ENCODE measurements at places on chromosomes 6 and 20.

DNA sequence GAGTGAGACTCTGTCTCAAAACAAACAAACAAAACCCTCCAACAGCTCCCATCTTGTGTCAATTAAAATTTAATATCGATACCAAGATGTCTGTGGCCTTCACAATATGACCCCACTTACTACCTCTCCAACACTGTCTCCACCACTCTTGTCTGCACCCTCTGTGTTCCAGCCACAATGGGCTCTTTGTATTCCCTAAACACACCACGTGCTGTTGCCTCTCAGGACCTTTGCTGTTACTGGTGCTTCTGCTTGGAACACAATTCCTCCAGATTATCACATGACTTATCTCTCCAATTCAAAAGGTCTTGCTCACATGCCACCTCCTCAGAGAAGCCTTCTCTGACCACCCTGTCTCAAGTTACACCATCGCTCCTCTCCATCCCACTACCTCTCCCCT, 6.0 kb upstream of the HCK start:
- DNase-seq: no peak

DNA sequence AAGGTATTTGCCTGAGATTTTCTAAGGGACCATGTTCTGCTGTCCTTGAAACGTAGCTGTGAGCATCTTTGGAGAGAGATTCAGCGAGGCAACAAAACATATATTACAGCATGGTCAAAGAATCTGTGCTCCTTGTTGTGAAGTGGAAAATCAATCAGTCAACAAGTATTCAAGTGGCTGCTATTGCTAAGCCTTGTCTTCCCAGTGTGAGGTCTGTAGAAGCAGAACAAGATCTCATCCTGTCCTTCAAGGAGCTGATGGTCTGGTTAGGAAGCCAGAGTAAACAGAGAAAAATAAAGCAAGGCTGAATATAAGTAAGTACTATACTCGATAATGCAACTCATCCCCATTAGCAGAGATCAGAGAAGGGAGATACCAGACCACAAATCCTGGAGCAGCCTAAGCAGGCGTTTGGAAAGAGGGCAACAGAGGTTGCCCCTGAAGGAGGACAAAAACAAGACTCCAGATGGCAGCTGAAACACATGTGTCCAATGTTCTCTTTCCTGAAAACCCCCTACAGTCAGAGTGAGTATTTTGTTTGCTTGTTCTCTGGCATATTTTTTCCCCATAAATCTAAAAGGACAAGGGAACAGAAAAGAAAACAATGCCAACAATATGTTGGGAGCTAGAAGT, 392.0 kb downstream of the SYNE1 start:
- DNase-seq: no peak

DNA sequence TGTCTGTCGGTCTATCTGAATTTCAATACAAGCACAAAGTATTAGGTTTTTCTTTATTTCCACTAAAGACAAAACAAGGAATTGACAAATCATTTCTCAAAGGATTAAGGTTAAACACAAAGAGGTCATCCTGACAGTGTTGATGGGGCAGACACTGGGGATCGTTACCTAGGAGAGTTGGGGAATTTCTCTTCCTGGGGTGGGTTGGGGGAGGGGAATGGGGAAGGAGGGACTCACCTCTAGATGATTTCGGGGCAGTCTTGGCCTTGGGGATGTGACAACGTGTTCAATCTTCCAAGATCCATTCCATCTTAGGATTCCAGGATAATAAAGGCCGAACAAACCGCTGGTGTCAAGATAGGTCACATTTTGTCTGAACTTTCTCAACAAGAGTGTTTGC, 35.4 kb upstream of the FOXA2 start:
- DNase-seq: no peak

DNA sequence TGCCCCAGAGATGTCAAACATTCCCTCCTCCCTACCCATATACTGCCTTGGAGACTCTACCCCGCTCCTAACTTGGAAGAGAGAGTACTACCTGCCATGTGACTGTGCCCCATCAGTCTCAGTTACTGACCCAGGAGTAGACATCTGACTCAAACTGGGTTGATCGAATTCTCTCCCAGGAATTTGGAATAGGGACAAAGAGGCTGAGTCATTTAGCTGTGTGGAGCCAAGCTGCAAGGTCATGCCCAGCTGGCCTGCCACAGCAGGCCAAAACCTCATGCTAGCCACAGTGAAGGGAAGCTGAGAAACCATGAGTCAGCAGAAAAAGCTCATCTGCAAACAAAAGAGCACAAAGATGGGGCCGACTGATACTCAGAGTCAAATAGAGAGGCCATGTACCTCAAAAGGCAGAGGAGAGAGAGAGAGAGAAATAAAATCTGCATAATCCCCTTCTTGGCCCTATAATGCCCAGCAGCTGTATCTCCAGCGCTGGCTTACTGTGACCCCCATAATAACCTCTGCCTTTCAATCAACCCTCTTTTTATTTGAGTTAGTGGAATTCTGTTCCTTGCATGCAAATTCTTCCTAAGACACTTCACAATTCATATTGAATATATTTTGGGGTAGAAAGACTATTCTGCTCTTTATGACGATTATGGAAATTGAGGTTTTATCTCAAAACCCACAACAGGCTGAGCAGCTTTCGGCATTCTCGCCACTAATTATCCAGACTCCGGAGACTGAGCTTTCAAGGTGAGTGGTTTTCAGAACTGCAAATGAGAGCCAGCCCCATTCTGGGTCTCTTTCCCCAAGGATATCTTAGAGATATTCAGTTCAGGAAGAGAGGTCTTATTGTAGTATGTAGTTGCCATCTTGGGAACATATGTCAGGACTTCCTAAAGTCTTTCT, 21.4 kb upstream of the AKIRIN2 start:
- peak; percentile 74 for DNase-seq

DNA sequence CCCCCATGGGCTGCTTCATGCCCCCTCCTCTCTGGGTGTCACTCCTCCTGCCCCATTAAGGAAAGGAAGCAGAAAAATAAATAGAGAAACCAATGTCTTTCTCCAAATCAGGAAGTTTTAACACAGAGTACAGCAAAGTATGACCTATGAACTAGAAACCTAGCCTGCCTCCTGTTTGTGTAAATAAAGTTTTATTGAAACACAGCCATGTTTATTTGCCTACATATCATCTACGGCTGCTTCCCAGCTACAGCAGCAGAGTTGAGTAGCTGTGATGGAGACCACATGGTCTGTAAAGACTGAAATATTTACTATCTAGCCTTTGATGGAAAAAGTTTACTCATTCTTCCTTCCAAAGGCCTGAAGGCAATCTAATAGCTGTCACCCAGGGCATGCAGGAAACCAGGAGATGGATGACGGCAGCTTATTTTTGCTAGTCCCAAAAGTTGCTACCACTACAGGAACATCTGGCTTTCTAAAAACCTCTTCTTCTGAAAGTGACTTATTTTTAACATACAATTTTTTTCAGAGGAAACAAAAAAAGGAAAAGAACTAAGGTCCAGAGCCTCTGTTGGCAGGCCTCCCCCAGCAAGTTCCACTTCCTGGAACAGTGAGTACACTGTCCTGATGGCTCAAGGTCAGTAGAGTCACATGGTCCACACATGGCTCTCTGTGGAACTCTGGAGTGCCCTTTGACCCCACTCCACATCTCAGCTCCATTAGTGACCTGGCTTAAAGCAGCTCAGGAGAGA, 287.8 kb downstream of the PTPRT start:
- no peak for DNase-seq

DNA sequence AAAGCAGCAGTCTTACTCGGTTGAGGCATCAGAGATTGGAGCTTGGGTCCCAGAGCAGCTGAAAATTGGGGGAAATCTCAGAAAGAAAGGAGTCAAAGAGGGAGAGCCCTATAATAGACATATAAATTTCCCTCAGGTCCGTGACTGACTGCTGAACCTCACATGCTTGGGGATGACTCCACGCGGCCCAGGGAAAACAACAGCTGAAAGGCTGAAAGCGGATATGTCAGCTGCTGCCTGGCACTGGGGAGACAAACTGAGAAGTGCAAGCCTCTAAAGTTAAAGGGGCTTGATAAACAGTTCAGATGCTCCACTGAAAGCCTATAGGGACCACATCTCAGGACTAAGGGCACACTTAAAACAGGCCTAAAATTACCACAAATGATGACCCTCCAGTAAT, 255.9 kb upstream of the RIN2 start:
- no peak for DNase-seq

- DNase-seq: no peak
These were observed 48.7 kb upstream of the RPS6KA2 start for GRCh38 chr6:166675736-166676135.

Data from posterior cingulate gyrus (tissue), 11 donors.